Umbilical cord (tissue), 2 donors: ENCODE measurements at places on chromosomes 7 and 10. TPM values are rescaled to one million over a fixed set of nuclear protein-coding genes. Genes with fewer than 3 reads are reported as not detected.

COL28A1 gene
- total RNA-seq = not detected

SFXN3 gene
- total RNA-seq = 18.1 TPM

GARIN1A gene
- 0.72 TPM for total RNA-seq

HSPA12A gene
- 13.0 TPM for total RNA-seq

NXPH1 gene
- total RNA-seq = not detected

PRPS1L1 gene
- total RNA-seq = 3.9 TPM

BMPR1A gene
- total RNA-seq = 66.4 TPM

- no peak for DNase-seq
These were observed 218.1 kb downstream of the C7orf25 start for GRCh38 chr7:42693722-42694121.

DNA sequence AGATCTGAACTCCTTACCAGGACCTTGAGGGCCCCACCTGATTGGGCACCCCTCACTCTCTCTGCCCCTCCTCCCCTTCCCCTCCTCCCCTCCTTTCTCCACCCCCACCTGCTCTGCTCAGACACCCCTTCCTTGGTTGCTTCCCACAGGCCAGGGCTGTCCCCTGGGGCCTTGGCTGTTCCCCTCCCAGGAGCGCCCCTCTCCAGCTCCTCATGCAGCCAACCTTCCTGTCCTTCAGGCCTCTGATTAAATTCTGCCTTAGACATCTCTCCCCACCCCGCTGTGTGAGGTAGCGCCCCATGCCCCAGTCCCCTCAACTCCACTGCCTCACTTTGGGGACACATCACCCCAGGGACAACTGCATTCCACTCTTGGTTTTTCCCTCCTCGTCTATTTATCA is 32.4 kb downstream of the HTRA1 start:
- DNase-seq = no peak
